ENCODE measurements at places on chromosomes 5 and 9.
A peak's percentile ranks its signal among the peaks of the same experiment; 100 is the strongest.

- no peak for DNase-seq
Measured at GRCh38 chr5:162091336-162091735, 23.8 kb downstream of the GABRG2 start.

GRCh38 chr5:146002491-146002890, 66.1 kb downstream of the SH3RF2 start:
- no peak for DNase-seq

DNA sequence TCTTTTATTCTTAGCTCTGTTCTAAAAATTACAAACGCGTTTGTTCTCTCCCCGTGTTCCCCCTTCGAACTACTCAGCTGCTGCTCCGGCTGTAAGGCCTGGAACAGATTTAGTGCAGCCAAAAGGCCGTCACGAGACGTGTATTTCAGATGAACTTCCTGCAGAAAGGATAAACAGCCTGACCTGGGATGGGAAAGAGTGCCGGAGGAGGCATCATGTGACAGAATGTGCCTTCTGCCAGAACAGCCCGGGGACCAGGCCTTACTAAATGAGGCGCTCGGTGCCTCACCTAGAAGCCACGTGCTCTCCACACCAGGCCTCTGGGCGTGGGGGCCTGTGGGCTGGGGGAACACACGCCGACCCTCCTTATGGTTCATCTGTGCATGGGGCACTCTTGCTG, 94.7 kb downstream of the PPARGC1B start:
- DNase-seq, result no peak

- peak; percentile 71 for DNase-seq
Measured at GRCh38 chr9:130433168-130433946, 11.4 kb upstream of the ASS1 start.

DNA sequence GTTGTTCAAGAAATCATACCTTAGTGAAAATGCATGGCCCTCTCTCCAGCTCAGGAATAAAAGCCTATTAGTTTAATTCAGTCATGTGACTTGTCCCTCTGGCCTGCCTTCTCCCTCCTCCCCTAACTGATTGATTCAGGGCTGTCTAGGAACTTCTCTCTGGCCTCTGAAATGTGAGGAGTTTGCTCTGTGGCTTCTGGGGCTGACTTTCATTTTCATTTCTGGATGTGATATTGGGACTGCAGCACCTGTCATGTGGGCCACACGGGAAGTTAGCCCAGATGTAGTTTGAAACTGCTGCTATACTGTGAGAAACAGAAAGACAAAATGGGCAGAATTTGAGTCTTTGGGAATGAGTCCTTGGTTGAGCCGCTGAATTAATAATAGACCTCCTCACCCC, 44.8 kb downstream of the PARP8 start:
- DNase-seq, result peak; percentile 14

DNA sequence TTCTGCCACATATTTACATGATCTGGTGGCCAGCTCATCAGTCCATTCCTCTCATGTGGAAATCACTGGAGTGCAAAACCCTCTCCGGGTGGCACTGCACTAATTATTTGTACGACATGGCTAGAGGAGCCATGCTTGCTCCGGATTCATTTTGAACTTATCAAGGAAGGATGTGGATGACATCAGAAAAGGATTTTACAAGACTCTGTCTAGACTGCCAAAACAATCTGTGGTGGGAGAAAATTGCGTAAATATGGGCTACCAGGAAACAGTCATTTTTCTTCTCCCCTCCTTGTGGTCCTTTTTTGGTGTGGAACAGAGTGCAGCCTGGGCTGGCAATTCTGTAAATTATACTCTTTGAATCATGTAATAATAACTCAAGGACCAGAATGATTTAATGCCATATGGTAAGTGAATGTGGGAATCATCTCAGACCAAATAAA, 123.4 kb upstream of the IFNE start:
- no peak for DNase-seq

GRCh38 chr5:93189707-93190120, 391.3 kb downstream of the NR2F1-AS1 start:
- no peak for DNase-seq

- no peak for DNase-seq
Measured at GRCh38 chr5:96816411-96816939, 8.7 kb upstream of the ERAP1 start.

DNA sequence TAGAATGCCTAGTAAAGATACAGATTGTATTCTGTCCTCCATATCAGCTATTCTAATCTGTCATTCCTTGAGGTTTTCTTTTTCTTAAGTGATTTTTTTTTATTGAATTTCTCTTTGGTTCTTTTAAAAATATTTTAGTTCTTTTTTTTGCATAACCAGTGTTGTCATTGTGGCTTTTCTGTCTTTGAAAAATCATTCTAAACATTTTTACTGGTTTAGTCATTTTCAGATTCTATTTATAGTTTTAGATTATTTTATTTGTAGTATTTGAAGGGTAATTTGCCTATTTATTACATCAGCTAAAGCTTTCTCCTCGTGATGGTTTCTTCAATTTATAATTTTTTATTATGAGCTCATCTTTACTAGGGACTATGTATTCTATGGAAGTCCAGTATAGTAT, 78.1 kb downstream of the NDUFAF2 start:
- no peak for DNase-seq

GRCh38 chr5:151664694-151665585, 21.8 kb downstream of the SPARC start:
- no peak for DNase-seq

DNA sequence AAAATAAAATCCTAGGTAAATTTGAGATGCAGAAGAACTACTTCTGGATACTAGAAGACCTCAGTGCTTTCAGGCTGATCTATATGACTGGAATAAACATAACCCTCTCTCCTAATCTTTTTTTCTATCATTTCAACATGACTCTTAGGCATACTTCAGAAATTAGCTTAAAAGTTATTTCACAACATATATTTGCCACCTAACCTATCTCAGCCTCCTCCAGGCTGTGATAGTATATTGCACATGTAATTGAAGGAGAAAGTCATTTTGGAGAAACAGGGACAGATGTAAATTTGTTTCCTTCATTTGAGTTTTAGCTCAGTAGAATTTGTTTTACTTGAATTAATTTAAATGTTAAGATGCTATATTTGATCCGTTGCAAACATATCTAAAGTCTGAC, 1932.3 kb upstream of the CDH6 start:
- DNase-seq, result no peak

DNA sequence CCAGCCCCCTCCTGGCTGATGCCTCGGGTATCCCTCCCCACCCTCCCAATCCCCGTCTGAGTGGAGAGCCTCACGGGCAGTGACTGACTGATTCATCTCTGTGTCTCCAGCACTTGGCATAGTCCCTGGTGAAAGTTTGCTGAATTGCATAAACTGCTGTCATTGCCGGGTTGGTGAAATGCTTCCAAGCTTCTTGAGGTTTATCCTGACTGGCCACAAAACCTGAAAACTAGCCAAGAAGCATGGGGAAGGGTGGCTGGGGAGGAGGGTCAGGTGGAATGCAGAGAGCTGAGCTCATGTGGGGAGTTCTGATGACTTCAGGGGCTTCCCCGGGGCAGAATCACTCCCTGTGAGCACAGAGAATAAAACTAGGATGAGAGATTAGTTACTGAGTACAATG, 56.9 kb upstream of the GGTA1 start:
- DNase-seq, result no peak

DNA sequence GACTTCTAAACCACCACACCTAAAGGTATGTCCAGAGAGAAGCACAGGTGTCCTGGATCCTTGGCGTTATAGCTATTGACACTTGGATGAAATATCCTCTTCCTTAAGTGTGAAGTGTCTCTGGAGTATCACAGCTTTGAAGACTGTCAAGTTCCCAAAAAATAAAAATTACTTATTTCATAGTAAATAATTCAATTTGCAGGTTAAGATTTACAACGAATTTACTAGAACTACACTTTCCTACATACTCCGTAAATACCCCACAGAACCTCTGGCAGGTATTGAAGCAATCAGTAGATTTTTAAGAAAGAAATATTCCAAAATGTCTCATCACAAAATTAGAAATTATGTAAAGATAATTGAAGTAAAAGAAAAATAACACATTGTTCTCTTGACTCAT, 27.1 kb upstream of the POC5 start:
- DNase-seq, result no peak

GRCh38 chr5:14011089-14012020, 66.9 kb upstream of the DNAH5 start:
- peak; percentile 71 for DNase-seq

GRCh38 chr5:40490464-40491111, 189.1 kb upstream of the PTGER4 start:
- DNase-seq, result no peak

DNA sequence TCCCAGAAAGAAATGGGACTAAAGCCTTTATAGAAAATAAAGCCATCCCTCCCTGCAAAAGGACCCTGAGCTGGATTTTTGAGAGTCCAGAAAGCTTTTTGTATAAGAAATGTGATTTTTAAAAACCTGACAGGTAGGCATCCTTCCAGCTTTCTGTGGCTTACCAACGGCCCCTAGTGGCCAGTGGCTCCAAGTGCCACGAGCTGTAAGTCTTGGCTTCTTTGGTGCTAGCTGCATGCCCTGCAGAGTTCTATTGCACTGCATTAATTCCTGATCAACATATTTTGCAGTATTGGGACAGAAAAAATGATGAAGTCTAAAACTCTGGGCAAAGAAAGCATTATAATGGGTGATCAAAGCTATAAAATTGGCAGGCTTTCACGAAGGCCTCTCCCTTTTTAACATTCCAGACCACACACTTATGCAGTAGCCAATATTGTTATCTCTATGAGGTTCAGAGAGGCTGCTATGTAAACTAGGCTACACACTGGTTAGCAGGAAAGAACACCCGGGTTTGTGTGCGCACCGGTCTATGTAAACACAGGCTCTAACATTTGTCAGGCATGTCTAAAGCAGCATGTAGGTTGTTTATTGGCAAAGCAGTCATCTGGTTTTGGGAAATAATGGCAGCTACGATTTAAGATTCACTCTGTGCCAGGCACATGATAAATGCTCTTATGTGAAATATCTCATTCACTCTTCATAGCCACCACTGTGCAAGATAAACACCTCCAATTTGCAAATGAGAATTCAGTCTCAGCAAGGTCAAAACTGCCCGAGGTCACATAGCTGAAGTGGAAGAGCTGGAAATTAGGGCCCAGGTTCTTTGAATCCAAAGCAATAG, 55.2 kb downstream of the NMUR2 start:
- peak; percentile 33 for DNase-seq

DNA sequence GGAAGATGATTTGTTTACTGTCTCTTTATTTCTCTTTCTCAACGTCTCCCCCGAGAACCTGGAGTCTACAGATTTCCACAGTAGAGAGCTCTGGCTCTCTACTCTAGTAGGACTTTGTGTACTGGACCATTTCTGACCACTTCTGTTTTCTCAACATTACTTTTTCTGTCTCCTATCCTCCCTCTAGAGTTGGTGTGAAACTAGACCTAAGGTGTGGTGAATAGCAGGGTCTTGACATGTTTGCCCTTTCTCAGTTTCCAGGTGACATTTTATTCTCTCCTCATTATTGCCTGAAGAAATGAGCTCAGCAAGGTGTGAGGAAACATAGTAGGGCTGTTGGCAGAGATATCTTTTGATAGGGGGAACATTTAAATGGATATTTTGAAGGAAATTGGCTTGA, 62.1 kb upstream of the IL6ST start:
- DNase-seq, result no peak

- no peak for DNase-seq
Measured at GRCh38 chr5:68426586-68426985, 211.0 kb downstream of the PIK3R1 start.

GRCh38 chr5:170305646-170306025, 8.1 kb upstream of the LCP2 start:
- no peak for DNase-seq

GRCh38 chr5:174387448-174387847, 336.9 kb upstream of the MSX2 start:
- DNase-seq, result no peak

GRCh38 chr5:160359816-160360215, 10.6 kb downstream of the C1QTNF2 start:
- no peak for DNase-seq

DNA sequence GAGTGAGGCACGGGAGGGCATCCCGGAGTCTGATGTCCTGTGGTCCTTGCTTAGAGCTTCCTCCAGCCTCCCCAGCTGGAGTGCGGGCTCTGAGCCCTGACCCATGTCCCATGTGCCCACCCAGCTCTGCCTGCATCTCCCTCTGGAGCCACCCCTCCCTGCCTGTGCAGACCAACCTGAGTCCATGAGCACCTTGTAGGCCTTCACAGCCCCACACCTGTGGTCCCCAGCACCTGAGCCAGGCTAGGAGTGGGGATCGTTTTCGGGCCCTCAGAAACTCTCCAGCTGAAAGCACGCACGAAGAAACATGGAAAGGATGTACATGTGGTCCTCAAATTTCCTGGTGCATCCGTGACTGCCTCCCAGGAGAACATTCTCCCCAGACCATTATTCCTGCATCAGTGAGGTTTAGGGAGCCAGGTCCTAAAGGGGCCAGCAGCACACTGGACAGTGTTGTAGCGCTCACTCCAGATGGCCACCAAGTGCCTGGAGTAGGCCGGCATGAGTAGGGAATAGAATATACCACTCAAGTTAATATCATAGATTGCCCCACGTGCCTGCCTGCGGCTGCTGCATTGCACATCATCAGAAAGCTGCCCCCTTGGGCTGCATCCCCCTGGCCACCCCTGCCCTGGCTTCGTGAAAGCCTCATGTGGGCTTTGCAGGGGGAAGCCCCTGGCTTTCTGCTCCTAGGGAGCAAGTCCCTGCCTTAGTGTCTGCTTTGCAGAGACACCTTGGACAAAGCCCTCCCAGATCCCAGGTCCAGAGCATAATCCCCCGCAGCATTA, 80.6 kb downstream of the WNK2 start:
- peak; percentile 13 for DNase-seq

- no peak for DNase-seq
Measured at GRCh38 chr5:31434898-31435297, 97.0 kb downstream of the DROSHA start.

DNA sequence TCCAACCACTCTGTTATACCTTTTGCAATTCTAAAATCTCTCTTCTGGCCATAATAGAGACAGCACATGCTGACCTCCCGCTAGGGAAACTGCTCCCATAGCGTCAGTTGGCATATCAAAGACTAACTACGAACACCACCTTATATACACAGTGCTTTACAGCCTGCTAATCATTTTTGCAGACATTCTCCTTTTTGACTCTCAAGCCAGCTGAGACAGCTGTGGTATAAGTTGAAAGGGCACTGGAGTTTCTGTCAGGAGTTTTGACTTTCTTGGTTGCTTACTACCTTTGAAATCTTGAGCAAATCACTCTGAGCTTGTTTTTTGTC, 160.2 kb upstream of the TBCA start:
- DNase-seq, result no peak

GRCh38 chr5:116554764-116555163, 19.9 kb downstream of the SEMA6A start:
- no peak for DNase-seq

DNA sequence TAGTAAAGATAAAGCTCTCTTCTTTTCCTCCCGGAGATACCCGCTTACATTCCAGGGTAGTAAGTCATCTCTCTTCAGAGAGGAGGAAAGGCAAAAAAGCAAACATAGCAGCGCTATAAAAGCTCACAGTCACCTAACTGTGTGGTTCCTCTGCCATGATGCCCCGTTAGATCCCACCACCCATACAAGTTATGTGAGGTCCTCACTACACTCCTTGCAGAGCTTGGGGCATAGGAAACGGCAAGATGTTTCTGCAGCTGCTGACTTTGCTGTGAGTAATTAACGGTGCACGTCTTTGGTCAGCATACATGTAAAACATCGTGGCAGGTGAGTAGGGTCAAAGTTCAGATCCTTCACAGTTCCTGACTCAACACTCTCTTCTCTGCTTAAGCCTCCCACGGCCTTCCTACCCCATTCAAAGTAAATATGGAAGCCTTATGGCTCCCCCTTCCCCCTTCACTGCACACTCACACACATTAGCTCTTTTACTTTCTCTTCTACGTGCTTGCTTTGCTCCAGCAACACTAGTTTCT, 218.9 kb downstream of the DIRAS2 start:
- no peak for DNase-seq

Data from GM12891 (cell line).